Right atrium auricular region (tissue), 2 donors: ENCODE measurements at places on chromosomes 3 and 15.

DNA sequence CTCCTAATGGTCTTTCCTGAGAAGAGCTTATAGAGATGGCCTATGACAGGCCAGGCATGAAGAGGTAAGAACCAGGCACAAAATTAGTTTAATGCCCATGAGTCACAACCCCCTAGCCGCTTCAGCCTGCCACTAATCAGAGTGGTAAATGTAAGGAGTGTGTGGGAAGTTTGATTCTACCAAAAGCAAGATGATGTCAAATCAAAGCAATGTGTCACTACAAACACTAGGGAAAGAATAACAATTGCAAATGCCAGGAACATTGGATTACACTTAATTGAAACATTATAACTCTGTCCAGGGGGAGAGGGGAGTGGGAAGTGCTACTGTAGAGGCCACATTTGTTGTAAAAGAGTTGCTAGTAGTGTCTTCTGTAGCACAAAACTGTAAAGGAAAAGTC is 596.6 kb upstream of the AGTR1 start:
- no peak for DNase-seq

- no peak for DNase-seq
These were observed 68.6 kb downstream of the ADCY5 start for GRCh38 chr3:123380261-123380660.

GRCh38 chr3:49133226-49133951 is 539 bp upstream of the LAMB2 start:
- DNase-seq: peak; percentile 89

GRCh38 chr3:32296251-32297204 is 58.0 kb downstream of the CMTM8 start:
- DNase-seq: peak; percentile 71

DNA sequence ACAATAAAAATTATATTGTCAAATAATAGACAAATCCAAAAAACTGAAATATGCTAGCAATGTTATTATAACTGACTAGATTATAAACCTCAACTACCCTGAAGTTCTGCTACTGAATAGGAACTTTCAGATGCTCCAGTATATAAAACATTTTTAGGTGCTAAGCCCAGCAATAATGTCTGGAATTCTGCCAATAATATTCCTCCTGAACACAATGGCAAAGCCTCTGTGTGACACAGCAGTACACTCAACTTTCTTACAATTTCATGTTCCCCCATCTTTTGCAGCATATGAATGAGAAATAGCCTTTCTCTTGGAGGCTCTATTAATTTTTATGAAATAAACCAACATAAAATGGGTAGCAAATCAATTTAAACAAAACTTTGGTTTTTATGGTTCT is 29.5 kb downstream of the ATOSA start:
- DNase-seq: no peak

DNA sequence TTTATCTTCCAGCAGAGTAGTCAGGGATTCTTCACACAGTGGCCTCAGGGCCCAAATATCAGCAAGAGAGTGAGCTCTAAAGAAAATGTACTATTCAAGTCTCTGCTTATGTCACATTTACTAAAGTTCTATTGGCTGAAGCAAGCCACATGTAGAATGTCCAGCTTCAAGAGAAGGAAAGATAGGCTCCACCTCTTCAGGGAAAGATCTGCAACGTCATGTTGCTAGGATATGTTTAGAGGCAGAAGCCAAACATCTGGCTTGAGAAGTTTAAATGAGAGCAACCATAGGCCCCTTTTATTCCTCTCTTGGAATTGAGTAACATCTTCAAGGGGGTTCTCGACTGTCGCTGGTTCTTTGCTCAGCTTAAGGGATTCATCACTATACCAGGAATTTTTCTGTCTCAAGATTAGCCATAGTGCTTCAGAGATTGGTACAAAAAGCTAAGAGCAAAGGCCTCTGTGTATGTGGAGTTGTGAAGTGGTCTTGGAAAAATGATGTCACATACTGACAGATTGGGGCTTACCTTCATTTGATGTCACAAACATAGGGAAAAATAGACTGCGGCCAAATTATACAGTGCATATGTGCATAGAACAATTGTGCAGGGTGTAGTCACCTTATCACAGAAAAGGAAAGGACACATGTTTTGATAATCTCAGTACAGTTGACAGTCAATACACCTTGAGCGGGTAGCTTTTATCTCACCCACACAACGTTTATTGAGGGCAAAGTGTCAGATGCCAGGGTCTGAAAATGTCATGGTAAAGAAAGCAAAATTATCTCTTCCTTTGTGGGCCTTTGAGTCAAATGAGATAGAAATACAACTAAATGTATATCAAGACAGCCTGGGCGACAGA is 11.3 kb upstream of the THRB start:
- DNase-seq: no peak

DNA sequence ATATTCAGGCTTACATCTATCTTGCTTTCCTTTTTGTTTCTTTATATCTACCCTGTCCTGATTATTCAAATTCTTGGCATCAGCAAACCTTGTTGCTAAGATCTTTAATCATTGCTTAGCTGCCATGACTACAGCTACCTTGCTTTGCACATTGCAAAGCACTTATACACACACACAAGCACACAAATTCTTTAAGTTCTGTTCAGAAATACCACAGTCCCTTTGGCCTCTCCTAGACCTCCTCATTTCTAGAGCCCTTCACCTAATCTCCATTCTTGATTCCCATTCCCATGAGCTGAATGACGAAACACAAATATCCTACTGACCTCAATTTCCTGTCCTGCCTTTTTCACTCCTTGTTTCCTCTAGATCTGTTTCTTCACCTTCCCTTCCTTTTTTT is 409.6 kb downstream of the UNC13C start:
- no peak for DNase-seq

DNA sequence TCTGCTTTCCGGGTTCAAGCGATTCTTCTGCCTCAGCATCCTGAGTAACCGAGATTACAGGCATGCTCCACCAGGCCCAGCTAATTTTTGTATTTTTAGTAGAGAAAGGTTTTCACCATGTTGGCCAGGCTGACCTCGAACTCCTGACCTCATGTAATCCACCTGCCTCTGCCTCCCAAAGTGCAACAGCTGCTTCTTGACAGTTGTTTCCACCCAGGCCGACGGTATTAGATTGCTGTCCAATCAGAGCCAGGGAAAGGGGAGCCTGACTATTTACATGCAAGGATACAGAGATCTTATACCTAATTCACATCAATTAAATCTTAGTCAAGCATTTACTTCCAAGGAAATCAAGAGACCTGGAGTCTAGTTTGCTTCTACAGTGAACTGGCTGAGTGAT is 4.0 kb upstream of the CAPN3 start:
- DNase-seq: no peak

DNA sequence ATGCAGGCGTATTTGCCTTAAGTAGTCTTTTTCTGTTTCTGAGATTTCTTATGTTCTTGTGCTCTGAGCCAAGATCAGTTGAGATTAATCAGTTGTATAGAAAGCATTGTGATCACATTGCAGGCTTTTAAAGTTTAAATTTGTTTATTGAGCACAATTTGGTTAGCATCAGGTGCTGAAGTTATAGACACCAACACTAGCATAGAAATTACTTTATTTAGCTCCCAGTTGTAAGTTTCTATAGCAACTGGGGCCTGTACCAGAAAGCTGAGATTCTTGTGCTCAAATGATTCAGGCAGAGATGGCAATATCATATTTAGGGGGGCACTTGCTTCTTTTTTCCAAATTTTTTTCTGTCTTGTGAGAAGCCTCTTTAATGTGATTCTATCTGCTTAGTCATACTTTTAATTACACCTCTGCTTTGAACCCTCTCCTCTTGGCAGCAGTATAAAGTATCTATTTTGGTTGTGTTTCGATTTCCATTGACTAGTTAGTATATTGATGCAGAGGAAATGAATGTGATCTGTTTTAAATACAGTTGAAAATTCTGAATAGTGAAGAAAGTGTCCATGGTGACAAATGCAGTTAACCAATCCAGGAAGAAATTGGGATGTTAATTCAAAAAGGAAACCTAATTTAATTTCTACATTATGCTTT is 241.7 kb upstream of the GBE1 start:
- DNase-seq: no peak

DNA sequence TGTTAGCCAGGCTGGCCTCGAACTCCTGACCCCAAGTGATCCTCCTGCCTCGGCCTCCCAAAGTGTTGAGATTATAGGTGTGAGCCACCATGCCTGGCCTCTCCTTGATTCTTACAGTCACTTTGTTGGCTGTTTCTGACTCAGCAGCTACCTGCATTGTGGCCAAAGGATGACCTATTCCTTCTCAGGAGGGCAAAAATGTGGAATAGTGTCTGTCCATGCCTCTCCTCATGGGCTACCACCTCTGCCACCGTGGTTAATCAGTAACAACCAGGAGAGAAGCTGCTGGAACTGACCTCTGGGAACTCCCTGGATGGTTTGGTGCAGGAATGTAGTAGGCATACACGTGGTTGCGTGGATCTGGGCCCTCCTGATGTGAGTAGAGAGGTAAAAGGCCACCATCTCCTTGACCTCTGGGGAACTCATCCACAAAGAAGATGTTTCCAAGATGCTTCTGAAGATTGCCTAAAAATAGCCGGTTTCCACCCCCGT is 63.3 kb downstream of the FLNB start:
- no peak for DNase-seq

GRCh38 chr3:157231071-157231470 is 71.1 kb upstream of the CCNL1 start:
- no peak for DNase-seq
